Kidney (tissue), 22 donors: ENCODE measurements at places on chromosomes 1 and 21.

DNA sequence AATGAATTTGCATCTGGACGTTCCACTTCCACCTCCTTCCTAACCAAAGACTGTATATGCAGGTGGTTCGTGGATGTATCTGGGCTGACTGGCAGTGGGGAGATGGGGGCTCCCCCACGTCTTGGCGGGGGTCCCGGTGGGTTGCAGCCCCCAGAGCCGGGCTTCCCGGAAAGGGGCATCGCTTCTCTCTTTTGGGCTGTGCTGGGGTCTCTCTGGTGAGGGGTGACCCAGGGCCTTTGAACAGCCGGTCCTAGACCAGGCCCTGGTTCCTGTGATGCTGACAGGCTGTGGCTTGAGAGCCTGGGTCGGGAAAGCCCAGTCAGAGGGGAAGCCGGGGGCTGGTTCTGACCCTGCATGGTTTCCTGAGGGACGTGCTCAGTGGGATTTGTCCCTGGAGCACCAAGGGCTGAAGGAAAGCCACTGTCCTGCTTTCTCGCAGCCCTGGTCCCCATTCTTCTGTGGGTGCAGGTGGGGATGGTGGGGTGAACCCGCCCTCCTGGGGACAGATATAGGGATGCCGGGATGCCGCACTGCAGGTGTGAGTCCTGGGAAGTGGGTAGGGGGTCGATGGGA, 29.8 kb downstream of the COL18A1 start:
- DNase-seq = no peak

DNA sequence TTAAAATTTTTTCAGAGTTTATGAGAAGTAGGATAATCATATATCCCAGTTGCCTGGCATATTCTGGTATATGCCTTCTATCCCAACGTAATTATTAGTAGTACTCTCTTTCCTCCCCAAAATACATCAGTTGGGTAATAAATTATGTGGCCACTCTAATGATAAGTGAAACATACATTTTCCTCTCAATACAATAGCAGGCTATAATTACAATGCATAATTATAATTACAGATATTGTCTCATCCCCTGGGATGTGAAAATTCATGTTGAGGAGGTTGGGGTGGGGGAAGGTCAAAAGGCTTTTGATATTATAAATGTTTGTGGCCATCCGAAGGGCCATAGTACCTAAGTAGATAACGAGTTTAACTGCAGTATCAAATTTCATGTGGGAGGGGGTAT, 277.1 kb downstream of the ST6GALNAC3 start:
- no peak for DNase-seq

- no peak for DNase-seq
These were observed 53.3 kb upstream of the BOLA1 start for GRCh38 chr1:149846042-149846441.

GRCh38 chr1:65894738-65895605, 102.3 kb downstream of the PDE4B start:
- no peak for DNase-seq

- DNase-seq = no peak
These were observed at the start of gene BCAN for GRCh38 chr1:156641761-156642264. BCAN (plus strand) TSS chr1:156642117; CDS start chr1:156646055, 3,938 bp downstream.

- DNase-seq = no peak
These were observed 3.7 kb upstream of the FNDC7 start for GRCh38 chr1:108708691-108709660.

DNA sequence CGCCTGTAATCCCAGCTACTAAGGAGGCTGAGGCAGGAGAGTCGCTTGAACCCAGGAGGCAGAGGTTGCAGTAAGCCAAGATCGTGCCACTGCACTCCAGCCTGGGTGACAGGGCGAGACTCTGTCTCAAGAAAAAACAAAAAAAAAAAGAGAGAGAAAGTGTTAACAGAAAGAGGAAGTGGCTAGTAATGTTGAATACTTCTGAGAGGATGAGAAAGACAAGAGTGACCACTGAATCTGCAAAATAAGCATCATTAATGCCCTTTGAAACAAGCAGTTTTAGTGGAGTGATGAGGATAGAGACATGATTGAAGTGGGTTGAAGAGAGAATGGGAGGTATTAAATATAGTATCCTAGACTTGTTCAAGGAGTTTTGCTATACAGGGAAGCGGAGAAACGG, 11.7 kb downstream of the MPZ start:
- no peak for DNase-seq

- DNase-seq = no peak
These were observed 26.3 kb downstream of the JAK1 start for GRCh38 chr1:64940025-64940424.

DNA sequence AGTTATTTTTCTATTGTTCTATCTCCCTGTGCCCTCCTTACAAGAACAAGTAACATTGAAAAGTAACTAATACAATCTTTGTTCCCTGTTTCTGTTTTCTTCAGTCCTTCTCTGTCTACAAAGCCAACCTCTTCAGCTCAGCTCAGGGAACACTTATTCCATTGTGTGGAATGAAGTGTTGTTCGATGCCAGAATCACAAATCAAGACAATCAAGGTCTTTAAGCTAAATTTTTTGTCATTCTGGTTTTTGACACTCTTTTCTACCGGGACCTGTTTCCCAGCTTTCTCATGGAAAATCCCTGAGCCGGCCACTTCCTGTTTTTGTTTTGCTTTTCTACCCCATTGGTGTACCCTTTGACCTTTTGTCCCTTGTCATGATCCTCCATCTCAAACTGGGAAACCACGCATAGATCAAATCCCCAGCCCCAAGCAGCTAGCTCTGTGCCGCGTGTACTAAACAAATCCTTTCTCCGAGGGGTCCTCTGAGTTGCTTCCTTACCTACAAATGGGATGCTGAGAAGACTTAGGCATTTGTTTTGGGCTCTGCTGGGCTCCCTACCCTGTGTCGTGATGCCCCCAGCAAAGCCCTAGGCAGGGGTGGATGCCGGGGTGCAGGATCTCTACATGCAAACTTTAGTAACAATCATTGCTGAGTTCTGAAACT, 141.8 kb downstream of the TOMM20 start:
- DNase-seq = peak; percentile 55

DNA sequence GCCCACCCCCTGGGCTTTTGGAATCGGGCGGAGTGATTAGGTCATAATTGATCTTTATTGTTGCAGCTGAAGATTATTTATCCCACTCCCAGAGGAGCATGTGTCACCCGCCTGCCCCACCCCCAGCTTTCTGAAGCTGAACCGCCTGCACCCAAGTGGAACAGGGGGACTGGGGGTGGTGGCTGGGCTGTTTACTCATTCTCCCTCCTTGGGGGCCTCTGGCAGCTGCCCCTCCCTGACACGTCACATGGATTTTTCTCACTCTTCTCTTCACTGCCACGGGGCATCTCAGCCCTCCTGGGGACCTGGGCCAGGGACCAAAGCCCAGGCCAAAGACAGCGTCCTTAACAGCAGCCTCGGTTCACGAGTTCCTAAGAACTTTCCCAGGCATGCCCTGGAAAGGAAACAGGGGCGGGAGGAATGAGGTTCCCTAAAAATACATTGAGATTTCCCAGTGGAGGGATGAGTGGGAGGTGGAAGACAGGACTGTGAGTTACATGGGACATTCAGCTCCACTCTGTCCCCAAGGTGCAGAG, 31.6 kb upstream of the SOX13 start:
- DNase-seq = peak; percentile 68

- no peak for DNase-seq
These were observed 301.7 kb upstream of the PROX1 start for GRCh38 chr1:213685992-213686582.

DNA sequence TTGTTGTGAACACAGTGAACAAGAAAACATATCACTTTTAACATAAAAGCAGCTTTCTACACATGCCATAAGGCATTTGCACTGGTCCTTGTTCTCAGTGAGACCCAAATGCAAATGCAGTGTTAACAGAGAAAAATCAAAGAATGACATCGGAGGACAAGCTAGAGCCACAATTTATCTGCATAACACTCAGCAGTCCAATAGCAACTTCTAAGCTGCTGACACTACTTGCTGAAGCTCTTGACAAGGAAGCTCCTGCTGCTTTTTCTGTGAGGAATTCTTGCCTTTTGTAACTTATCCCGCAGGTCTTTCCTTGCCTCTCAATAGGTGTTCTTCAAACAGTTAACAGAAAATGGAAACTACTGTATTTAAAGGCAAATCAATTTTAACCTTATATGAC, 34.7 kb downstream of the USH2A start:
- no peak for DNase-seq

GRCh38 chr21:35963920-35964451, 96.3 kb downstream of the SETD4 start:
- DNase-seq = no peak

- DNase-seq = peak; percentile 75
These were observed 63.6 kb downstream of the EPHB2 start for GRCh38 chr1:22773981-22774832.

GRCh38 chr1:205672970-205673369, 7.3 kb downstream of the SLC45A3 start:
- no peak for DNase-seq

- DNase-seq = no peak
These were observed 23.2 kb downstream of the TRIT1 start for GRCh38 chr1:39859859-39860812.

GRCh38 chr1:87273291-87273690, 55.4 kb upstream of the LMO4 start:
- no peak for DNase-seq

GRCh38 chr1:91054780-91055481, 33.1 kb upstream of the ZNF644 start:
- no peak for DNase-seq

DNA sequence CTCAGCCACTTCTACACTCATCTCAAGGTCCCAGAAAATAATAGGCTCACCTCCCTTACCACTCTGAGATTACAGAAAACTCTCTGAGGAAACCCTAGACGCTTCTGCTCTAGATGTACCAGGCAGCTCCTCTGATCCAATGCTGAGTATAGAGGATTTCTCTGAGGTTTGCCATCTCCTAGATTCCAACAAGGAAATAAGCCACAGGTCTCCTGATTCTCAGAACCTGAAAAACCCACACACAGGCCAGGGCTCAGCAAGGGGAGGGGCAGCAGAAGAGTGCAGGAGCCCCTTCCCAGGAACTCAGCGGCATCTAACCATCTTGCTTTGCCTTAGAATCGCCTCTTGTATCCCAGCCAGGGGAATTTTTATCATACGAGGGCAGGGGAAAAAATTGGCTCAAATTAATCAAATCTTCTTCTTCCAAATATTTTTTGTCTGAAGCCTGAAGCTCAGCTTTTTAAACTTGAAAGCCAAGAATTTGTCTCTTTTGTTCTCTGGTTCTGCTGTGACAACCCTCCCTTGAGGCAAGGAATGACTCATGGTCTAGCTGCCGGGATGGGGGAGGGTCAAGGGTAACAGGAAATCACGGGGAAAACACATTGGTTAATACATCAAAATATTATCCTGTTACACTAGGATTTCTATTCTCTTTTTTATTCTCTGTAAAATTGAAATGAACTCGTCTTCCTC, 30.8 kb downstream of the GORAB start:
- DNase-seq = no peak

GRCh38 chr1:91725989-91726721, 159.8 kb downstream of the TGFBR3 start:
- DNase-seq = peak; percentile 62

- no peak for DNase-seq
These were observed 118.7 kb downstream of the ZNF281 start for GRCh38 chr1:200291106-200291505.

- DNase-seq = no peak
These were observed 1.2 kb downstream of the TUT4 start for GRCh38 chr1:52551507-52552235.

DNA sequence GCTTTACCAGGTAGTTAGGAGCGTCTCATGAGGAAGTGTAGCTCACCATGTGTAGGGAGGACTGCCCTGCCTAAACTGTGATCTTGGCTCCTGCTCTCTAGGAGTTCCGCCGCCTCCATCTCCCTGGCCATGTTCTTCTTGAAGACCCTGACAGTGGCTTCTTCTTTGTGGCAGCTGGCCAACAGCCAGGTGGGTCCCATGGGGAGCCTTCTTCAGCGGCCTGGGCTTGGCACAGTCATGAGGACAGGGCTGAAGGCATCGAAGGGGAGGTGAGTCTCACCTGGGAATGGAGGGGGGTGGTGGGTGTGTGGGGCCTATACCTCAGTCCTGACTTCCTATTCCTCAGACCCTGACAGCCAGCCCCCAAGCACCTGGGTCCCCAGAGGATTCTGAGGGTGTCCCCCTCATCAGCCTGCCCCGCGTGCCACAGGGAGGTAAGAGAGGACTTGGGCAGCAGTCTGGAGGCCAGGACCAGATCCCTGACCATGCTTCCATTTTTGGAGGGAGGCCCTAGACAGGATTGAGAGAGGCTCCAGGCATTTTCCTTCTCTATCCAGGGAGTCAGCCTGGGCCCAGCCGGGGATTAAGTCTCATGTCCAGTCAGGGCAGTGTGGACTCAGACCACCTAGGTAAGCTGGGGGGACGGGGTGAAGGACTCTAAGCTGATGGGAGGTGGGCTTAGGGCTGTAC, 21.4 kb downstream of the HYI start:
- no peak for DNase-seq

DNA sequence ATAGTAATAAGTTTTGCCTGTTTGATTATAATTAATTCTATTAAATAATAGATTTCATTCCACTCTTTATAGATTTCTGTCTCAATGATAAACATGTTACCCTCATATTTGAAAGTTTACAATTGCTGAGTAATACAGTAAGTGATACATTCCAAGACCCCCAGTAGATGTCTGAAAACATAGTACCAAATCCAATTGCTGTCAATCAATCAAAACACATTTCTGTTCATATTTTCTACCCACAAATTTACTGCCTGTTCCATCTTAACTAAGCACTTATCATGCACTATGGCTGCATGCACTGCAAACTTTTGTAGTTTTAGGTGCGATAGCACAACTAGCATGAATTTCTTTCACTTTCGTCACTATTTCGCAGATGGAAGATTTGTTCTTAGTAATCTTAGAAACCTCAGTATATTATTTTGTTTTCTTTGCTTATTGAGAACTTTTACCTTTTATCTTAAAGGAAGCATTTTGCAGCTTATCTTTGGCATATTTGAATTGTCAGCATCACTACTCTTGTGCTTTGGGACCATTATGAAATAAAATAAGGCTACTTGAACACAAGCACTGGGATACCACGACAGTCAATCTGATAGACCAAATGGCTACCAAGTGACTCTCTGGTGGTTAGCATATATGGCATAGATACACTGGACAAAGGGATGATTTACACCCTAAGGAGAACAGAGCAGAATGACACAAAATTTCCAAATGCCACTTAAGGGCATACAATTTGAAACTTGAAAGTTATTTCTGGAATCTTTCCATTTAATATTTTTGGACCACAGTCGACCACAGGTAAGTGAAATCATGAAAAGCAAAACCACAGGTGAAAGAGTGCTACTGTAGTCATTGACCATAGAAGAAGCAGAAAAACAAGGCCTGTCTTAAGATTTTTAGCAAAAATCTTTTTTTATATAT, 67.6 kb downstream of the RGS13 start:
- DNase-seq = no peak

DNA sequence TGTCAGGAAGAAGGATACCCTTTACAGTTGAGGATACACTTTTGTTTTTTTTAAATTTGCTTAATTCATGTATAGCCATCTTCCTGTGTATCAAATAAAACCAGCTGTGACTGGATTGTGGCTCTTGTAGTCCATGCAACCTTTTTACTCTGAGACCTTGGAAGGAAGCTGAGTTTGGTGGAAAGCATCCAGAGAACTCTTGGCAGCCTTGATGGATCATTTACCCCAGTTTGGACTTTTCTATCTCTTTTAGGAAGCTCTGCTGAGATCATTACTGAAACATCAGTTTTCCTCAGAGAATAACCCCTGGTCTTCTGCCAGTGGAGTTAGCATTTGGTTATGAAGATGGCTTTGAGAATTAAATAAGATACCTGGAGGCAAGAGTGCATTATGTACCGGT, 21.2 kb upstream of the APOBEC4 start:
- DNase-seq = no peak
